ENCODE measurements at places on chromosomes 3 and 15. TPM values are rescaled to one million over a fixed set of nuclear protein-coding genes. Genes with fewer than 3 reads are reported as not detected.

- no peak overlapping the region for H3K27ac ChIP-seq
- no peaks in the 10 kb centered on the region for H3K36me3 ChIP-seq
- no peak overlapping the region for H3K4me3 ChIP-seq
- H3K4me1 ChIP-seq: no peaks in the 10 kb centered on the region
Observed at GRCh38 chr15:38648121-38648843, 83.7 kb upstream of the RASGRP1 start.

DNA sequence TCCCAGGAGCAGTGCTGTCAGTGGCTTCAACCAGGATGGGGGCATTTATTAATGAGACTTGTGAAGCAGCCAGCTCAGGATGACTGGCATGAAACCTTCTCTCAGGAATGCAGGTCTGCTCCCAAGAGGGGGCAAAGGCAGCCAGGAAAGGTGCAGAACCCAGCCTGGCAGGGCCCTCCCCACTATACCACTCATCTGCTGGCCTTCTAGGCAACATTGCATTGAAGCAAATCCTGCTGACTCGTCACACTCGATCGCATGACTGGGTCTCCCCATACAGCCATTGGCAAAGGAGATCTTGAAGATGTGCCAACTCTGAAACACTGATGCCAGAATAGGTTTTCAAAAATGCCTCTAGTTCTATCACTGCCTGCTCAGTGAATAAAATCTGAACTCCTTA, 65.7 kb upstream of the CMTM7 start:
- DNase-seq: no peak
- peaks cover 5% of the 10 kb centered on the region for H3K27me3 ChIP-seq
- peaks cover 14% of the 10 kb centered on the region for H3K4me1 ChIP-seq
- no peaks in the 10 kb centered on the region for H3K36me3 ChIP-seq
- no peak overlapping the region for H3K27ac ChIP-seq

Gene BAHD1
- 14.7 TPM for total RNA-seq

Gene P4HTM
- 58.4 TPM for total RNA-seq

DNA sequence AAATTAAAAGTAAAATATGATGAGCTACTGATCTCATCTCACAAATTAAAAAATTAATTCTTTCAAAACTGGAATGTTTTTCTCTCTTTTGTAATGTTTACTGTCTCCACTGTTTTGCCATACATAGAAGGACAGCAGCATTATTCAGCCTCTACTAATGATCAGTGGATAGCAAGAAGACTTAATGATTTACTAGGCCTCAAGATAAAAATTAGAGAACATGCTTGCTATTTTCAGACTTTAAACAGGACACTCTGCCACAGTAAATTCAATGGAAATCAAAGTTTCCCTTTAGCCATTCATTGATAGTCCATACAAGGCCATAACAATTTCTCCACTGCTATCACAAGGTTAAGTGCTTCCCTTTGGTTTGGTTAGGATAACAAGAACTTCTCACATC, 129.4 kb downstream of the TMCC1 start:
- H3K27me3 ChIP-seq: no peaks in the 10 kb centered on the region
- no peaks in the 10 kb centered on the region for H3K36me3 ChIP-seq
- H3K4me3 ChIP-seq: no peak overlapping the region
- no peak overlapping the region for H3K27ac ChIP-seq
- no peaks in the 10 kb centered on the region for H3K4me1 ChIP-seq

- no peaks in the 10 kb centered on the region for H3K36me3 ChIP-seq
- no peaks in the 10 kb centered on the region for H3K27me3 ChIP-seq
- H3K27ac ChIP-seq: no peak overlapping the region
- H3K4me3 ChIP-seq: no peak overlapping the region
- no peak for DNase-seq
- H3K4me1 ChIP-seq: no peaks in the 10 kb centered on the region
Observed at GRCh38 chr15:73078722-73079121, 26.5 kb downstream of the NEO1 start.

Gene REC114
- total RNA-seq: not detected

GRCh38 chr3:124916837-124917409, 17.6 kb downstream of the MUC13 start:
- peaks cover 3% of the 10 kb centered on the region for H3K4me1 ChIP-seq
- no peak for DNase-seq
- H3K27me3 ChIP-seq: no peaks in the 10 kb centered on the region
- no peak overlapping the region for H3K27ac ChIP-seq
- H3K4me3 ChIP-seq: no peak overlapping the region

DNA sequence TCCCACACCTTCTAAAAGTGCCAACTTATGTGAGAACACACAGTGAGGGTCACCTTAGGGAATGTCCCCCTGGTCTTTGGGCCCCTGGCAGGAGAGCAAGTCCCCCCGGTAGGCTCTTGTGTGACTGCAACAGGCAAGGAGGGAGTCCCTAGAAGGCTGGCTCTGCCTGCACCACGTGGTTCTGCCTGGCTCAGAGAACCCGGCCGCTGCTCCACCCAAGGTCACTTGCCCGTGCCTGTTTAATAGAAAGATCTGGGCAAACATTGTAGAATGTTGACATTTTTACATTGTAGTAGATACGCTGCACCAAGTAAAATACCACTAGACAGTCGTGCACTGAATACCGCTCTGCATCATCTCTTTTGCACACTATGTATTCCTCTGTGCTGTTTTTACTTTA, 21.9 kb downstream of the GABRA5 start:
- H3K36me3 ChIP-seq: peaks cover 12% of the 10 kb centered on the region
- no peak for DNase-seq
- H3K4me1 ChIP-seq: peaks cover 16% of the 10 kb centered on the region
- no peak overlapping the region for H3K4me3 ChIP-seq
- H3K27me3 ChIP-seq: no peaks in the 10 kb centered on the region

Gene NR1I2
- total RNA-seq: 0.50 TPM

DNA sequence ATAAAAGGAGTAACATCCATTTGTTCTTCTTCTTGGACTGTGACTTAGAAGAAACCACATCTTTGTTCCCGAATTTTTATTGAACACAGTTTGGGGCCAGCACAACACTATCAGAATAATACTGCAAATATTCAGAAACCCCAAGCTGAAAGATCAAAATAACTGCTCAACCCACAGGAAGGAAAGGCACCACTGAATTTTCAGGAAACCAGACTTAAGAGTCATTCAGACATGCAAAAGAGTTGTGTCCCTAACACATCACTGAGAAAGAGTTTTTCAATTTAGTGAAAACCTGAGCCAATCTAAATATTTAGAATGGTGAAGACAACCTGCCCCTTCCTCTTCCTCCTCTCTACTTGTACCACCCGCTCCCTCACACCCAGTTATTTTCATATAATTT, 295.0 kb upstream of the RORA start:
- H3K4me3 ChIP-seq: no peak overlapping the region
- no peaks in the 10 kb centered on the region for H3K36me3 ChIP-seq
- H3K27me3 ChIP-seq: peaks cover 3% of the 10 kb centered on the region
- H3K27ac ChIP-seq: no peak overlapping the region
- no peak for DNase-seq

- H3K4me3 ChIP-seq: no peak overlapping the region
- no peak overlapping the region for H3K27ac ChIP-seq
- DNase-seq: no peak
- peaks cover 5% of the 10 kb centered on the region for H3K4me1 ChIP-seq
Observed at GRCh38 chr3:59251869-59252268, 202.0 kb upstream of the CFAP20DC start.

Gene FSTL1
- 722 TPM for total RNA-seq

Gene PODXL2
- 73.4 TPM for total RNA-seq

Gene SCN5A
- 2.4 TPM for total RNA-seq

- H3K27me3 ChIP-seq: no peaks in the 10 kb centered on the region
- peak; percentile 16 for DNase-seq
- no peak overlapping the region for H3K27ac ChIP-seq
- no peak overlapping the region for H3K4me3 ChIP-seq
- no peaks in the 10 kb centered on the region for H3K36me3 ChIP-seq
- no peaks in the 10 kb centered on the region for H3K4me1 ChIP-seq
Observed at GRCh38 chr3:177932750-177933660, 603.2 kb upstream of the KCNMB2 start.

Gene CHST2
- 14.2 TPM for total RNA-seq

Gene SPTSSB
- total RNA-seq: 1.9 TPM

Gene INSYN1
- total RNA-seq: 24.2 TPM

DNA sequence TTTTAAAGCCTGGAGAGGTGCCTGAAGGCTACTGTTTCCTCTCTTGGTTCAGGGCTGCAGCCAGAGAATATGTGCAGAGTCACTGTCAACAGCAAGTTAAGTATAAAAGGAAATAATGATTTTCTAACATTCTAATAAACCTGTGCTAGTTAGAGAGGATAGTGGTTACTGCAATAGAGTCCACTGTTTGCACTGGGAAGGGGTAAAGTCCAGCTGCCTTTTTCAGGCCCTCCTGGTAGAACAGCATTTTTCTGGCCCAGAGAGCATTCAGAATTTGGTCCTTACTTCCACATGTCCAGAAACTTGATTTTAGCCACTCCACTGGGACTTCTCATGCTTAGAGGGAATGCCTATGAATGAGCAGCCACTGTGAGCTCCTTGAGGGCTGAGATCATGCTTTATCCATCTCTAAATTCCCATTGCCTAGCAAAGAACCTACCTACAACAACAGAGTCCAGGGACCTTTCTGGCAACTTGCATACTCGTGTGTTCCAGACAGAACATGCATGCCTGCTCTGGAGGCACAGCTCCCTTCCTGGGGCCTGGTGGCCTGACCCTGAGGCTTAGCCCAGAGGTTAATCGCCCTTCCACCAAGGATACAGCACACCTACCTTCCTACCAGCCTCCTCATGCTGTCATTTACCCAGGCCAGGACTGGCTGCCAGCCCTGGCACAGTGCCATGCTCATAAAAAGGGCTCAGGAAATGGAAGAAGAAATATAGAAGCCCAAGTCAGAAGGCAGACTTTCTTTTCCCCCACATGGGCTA, 50.3 kb upstream of the ATP13A3 start:
- no peak overlapping the region for H3K27ac ChIP-seq
- no peak overlapping the region for H3K4me3 ChIP-seq
- H3K4me1 ChIP-seq: peaks cover 7% of the 10 kb centered on the region
- peak; percentile 61 for DNase-seq
- H3K27me3 ChIP-seq: no peaks in the 10 kb centered on the region

DNA sequence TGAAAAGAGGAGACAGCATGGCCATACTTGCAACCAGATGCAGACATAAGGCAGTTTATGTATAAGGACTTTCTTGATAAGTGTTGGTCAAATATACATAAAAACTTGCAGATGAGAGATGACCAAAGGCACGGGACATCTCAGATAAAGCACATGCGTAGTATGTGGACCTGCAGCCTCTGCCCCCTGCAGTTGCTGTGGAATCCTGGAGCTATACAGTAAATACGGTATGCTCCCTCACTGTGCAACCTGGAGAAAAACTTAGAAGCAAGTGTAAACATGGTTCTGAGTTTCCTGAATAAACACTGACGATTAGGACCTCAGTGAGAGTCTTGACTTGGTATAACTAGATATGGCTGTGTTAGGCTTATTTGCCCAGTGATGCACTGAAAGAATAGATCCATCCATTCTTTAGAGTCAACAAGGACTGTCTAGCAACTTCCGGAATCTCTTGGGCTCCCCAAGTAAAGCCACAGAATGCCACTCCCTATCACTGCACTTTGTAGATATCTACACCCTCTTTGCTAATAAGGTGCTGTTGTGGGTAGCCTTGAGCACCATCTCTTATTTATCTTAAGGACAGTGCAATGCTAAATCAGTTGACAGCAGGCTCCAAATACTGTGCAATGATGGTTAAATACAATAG, 40.2 kb downstream of the GJD2 start:
- no peak for DNase-seq
- no peaks in the 10 kb centered on the region for H3K4me1 ChIP-seq
- H3K36me3 ChIP-seq: no peaks in the 10 kb centered on the region
- H3K4me3 ChIP-seq: no peak overlapping the region
- H3K27me3 ChIP-seq: no peaks in the 10 kb centered on the region

DNA sequence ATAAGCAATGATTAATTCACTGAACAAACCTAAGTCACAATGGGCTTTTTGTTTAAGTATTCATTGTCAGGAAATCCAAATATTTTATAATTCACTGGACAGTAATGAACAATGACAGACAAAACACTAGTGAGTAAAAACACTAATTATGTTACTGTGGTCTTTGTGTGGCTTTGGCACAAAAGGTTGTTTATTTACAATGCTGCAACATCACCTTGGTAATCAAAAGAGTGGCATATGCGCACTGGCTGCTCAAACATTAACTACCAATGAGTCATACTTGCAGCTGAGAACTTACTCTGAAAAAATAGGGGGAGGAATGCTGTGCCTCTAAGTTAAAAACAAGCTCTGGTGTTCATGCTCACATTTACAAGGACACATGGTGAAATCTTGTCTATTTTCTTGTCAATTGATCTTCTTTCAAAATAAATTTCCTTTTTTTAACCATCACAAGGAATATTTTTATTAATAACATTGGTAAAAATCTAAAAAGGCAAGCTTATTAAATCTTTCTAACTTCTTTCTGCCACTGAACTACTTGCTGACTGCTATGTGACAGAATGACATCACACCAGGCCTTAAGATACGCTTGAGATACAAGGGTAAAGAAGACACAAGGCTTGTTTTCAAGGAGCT, 85.2 kb upstream of the PPIB start:
- H3K4me1 ChIP-seq: no peaks in the 10 kb centered on the region
- no peak overlapping the region for H3K4me3 ChIP-seq
- H3K27me3 ChIP-seq: no peaks in the 10 kb centered on the region

Gene ATP10A
- 4.2 TPM for total RNA-seq

DNA sequence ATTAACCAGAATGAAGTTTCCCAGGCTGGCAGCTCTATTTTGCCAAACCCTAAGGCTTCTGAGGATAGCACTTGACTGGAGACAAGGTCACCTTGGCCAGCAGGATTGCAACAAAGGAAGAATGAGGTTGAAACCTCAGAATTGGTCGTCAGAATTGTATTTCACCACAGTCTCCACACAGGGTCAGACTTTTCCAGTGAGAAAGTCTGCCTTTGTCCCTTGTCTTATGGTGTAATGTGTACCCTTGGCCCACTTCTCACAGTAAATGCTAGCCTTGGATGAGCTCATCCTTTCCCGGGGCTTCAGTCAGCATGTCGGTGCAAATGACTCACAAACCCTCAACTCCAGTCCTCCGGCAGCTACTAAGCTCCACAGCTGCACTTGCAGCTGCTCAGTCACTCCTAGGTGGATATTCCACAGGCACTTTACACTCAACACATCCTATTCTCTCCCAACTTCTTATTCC, 19.7 kb downstream of the SSR3 start:
- no peaks in the 10 kb centered on the region for H3K36me3 ChIP-seq
- peaks cover 5% of the 10 kb centered on the region for H3K4me1 ChIP-seq
- H3K27ac ChIP-seq: peak overlapping the region; percentile 50
- DNase-seq: peak; percentile 32
- H3K27me3 ChIP-seq: no peaks in the 10 kb centered on the region

GRCh38 chr15:99257107-99257750, 5.9 kb downstream of the LRRC28 start:
- H3K36me3 ChIP-seq: peaks cover 3% of the 10 kb centered on the region
- no peak overlapping the region for H3K4me3 ChIP-seq

Data from spinal cord (tissue), 10 donors.